ENCODE measurements at places on chromosomes 4 and X.

GRCh38 chr4:121674191-121674590 lies 22.6 kb downstream of the ANXA5 start:
- no peak for DNase-seq

DNA sequence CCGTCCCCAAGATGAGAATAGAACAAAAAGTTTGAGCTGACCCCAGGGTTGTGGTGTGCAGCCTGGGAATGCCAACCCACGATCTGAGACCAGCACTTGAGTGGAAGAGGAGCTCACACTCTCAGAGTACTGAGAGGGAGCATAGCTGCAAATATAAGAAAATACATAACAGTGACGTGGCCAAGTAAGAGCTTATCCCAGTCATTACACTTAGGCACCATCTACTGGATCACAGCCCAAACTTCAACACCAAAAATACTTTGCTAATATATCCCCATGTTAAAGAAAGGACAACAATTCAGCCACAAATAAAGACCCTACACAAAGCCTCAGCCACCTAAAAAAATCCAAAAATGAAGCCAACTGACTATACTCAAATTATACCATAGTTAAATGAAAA lies 33.3 kb upstream of the CXCL6 start:
- no peak for DNase-seq

DNA sequence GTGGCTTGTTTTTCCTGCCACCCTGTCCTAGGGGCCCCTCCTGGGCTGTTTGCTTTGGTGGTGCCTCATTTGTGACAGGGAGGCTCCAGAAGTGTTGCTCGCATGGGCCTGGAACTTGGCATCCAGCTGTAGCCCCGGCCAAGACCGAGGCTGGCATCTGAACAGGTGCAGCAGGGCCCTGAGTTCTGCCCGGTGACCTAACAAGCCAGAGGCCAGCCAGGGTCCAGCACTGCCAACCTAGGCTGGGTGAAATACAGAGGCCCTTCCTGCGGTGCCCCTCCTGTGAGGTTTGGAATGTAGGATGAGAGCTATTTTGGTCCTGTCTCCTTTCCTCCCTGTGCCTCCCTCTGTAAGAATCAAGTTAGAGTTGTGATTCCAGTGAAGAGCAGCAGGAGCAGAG lies 58.5 kb downstream of the STARD8 start:
- no peak for DNase-seq

DNA sequence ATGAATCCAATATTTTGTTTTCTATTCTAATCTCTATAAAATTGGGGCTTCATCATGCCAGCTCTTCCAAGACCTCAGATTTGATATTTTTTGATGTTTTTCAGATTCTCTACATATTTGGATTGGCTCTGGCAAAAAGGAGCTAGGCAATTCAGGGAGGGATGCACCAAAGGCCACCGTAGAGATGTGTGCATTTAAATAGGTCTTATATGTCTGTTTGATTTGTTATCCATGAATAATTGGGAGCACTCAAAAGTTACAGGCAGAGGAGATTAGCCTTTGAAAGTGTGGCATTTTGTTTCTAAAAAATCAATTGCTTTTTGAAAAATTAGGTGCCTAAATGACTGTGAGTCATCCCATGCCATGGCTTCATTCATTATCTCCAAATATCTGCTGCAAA lies 147.1 kb upstream of the RPS6KA6 start:
- peak; percentile 27 for DNase-seq

DNA sequence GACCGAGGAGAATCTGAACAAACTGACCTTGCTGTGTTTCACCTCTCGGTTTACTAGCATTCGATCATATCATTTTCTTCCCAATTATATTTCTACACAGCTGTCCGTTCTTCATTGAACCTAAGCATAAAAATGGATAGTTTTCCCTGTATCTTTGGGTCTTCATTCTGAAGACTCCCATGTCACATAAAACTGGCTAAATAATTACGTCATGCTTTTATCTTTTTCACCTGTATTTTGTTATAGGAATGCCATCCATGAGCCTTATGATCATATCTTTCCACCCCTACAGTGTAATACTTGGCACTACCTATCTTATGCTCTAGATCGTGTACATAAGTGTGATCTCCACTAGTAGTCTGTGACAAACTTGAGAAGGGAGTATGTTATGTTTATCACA lies 456.1 kb downstream of the FGF13 start:
- no peak for DNase-seq

GRCh38 chrX:44829832-44830231 lies 14.0 kb upstream of the DUSP21 start:
- DNase-seq = no peak

GRCh38 chrX:132218100-132218812 lies 991 bp downstream of the RAP2C start:
- DNase-seq = peak; percentile 89

DNA sequence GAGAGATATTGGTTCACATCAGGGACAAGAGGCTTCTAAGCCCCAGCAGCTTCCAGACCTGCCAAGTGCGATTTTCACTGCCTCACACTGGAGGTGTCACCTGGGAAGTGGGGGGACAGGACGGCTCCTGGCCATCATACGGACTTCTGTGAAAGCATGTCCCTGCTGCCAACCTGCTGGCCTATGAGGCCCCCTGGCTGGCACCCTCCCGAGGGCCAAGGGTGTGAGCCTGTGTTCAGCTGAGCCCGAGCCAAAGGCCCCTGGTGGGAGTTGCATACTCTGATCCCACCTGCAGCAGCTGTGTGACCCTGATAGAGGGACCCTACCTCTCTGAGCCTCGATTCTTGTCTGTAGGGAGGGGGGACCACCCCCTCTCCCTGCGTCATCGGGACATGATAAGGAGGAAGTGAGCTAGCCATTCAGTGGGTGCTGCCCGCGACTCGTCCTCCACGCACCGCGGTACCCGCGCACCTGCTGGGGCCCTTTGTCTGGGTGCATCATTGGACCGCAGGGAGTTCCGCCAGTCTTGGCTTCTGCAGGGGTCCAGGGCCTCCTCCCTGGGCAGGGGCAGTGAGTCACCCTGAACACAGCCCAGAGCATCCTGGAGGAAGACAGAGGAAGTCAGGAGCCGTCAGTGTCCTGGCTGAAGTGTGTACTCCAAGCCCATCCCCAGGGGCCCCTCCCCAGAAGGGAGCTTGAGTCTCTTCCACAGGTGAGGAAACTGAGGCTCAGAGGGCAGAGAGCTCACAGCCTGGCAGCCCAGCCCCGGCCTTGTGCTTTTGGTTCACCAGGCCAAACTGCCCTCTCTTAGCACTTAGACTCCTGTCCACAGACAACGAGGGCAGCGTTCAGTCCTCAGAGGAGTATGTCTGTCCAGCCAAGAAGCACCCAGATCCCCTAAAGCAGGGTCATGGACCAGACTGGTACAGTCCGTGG lies 24.1 kb downstream of the C4orf50 start:
- no peak for DNase-seq

DNA sequence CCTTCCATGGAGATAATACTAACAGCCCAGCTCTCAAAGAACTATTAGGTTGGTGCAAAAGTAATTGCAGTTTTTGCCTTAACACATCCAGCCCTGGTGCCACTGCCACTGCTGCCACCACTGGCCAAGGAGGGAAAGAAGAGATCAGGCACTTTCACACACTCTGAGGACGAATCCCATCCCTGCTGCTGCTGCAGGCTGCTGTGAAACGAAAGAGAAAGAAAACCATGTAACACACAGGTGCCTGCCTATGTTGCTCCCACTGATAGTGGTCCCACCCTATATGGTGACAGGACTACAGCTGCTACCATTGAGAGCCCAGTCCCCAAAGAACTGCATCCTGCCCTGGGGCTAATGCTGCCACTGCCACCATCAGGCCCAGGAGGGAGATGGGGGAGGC lies 35.1 kb downstream of the TMLHE start:
- DNase-seq = no peak
